ENCODE measurements at places on chromosomes 5 and 9.

GRCh38 chr5:194603-195209 lies 3.4 kb downstream of the LRRC14B start:
- DNase-seq = no peak

DNA sequence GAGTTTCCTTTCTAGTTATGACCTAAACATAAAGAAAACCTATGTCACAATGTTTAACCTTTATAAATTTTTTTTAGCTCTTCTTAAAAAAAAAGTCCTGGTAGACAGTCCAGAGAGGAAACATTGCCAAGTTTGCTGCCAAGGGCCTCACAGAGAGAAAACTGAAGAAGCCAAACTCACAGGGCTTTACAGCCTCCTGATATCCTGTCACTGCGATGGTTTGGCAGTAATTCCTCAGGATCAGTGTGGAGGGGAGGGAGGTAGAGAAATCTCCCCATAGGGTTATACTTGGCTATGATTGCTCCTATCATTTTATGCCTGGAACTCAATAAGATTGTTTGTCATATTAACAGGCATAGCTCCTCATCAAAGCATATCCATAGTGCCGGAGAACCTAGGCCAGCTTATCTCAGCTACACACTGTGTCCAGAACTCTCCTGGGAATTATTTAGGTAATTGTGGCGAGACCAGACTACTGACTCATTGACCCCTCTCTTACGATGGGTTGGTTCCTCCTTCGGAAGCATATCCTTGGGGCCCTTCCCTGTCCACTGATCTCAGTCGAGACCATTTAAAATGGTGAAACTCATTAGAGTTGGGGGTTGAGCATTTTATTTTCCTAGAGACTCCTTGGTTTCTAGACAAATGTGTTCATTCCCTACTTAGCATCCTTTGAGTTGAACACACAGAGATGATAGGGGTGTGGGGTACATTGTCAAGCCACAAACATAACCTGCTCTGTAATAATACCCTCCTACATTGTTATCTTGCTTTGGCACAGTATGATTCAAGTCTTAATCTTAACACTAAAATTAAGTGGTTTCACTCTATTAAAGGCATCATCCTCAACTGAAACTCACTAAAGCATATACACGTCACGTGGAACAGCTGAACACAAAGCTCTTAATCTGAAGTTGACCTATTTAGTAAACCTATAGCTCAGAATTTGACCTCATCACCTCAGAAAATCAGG lies 53.4 kb upstream of the TMC1 start:
- DNase-seq = no peak

DNA sequence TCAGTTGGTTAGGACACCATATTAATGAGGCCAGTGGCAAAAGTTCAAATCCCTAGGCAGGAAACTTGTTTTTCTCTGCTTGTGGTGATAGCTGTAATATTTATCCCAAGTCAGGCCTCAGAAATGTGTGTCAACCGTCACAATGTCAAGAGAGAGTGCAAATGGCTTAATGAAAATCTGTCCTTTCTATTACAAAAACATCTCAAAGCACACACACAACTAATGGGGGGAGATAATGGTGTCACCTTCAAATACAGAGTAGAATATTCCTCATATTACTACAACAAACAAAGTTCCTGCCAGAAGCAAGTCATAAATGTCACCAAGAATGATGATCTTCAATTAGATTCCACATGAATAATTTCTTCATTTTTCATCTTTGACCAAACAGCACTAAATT lies 127.2 kb upstream of the MARCHF11 start:
- DNase-seq = no peak

DNA sequence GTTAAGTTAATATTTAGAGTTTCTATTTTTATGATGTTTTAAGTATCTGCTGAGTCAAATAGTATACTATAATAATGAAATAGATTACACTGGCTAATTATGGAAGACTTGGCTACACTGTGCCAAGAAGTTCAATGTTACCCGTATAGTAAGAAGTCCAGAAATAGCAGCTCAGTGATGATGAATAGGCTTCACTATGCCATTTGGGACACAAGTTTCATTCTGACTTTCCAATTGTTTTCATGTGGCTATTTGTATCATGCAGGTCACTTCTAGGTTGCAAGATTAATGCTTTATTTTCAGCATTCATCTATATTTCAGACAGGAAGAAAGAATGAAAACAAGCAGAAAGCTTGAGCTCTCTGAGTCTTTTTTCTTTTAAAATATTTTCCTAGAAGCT lies 194.5 kb upstream of the RIOK2 start:
- no peak for DNase-seq

GRCh38 chr9:22158927-22159346 lies 149.8 kb upstream of the CDKN2B start:
- DNase-seq = no peak

GRCh38 chr9:74800226-74800625 lies 87.5 kb downstream of the TRPM6 start:
- DNase-seq = no peak

- no peak for DNase-seq
Measured at GRCh38 chr5:103034662-103035392, 85.1 kb downstream of the GIN1 start.

GRCh38 chr9:107546859-107547258 lies 57.3 kb upstream of the KLF4 start:
- DNase-seq = no peak

Data from mesothelial cell of epicardium (in vitro differentiated cells).